ENCODE measurements at places on chromosomes 1 and 21.

GRCh38 chr1:27047914-27048313 is 35.3 kb upstream of the TENT5B start:
- no peak for DNase-seq

- no peak for DNase-seq
Observed at GRCh38 chr1:66088787-66089186, 296.1 kb downstream of the PDE4B start.

- DNase-seq: no peak
Observed at GRCh38 chr1:76250271-76250670, 175.7 kb downstream of the ST6GALNAC3 start.

- DNase-seq: no peak
Observed at GRCh38 chr1:212671342-212672031, 28.2 kb downstream of the BATF3 start.

DNA sequence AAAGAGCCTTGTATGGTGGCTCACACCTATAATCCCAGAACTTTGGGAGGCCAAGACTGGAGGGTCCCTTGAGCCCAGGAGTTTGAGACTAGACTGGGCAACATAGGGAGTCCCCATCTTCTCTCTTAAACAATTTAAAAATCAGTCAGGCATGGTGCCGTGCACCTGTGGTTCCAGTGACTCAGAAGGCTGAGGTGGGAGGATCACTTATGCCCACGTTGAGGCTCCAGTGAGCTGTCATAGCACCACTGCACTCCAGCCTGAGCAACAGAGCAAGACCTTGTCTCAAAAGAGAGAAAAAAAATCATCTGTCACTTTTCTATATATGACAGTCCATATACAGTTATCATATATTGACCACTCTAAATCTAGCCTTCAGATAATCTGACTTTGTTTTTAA is 658.3 kb downstream of the LTN1 start:
- DNase-seq: no peak

GRCh38 chr21:15732290-15732995 is 2.7 kb downstream of the USP25 start:
- no peak for DNase-seq

DNA sequence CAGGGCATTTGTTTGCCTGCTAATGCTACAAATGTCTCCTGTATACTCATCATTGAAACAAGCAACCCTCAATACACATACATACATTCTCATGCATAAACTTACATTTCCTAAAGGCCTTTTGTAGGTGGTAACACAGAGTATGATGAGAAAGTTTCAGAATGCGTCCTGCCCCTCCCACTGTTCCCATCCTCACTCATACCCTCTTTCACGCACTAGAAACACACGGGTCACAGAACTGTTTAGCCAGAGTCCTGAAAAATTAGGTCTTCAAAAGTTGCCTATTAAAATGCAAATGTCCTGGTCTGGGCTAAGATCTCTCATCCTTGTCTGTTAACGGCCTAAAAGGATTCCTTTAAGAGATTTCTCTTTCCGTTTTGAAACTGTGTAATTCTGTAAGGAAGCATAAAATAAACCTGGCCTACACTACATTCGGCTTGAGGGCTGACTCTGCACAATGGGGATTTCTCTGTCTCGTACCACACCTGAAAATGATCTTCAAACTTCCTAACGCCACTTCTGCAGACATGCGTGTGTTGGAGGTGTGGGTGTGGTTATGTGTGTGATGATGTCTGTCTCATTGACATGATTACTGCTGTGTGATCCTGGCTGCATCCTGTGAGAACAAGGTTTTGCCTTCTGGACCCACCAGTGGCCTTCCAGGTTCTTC is 5.3 kb upstream of the FCER1A start:
- DNase-seq: no peak

- no peak for DNase-seq
Observed at GRCh38 chr1:100936194-100936967, 40.5 kb downstream of the SLC30A7 start.
